Right forelimb (tissue), 1 donor: ENCODE measurements at places on chromosomes 4 and X.
A peak's percentile ranks its signal among the peaks of the same experiment; 100 is the strongest.

GRCh38 chrX:20653070-20653469, 386.4 kb upstream of the RPS6KA3 start:
- DNase-seq: no peak

- DNase-seq: no peak
Measured at GRCh38 chrX:123975180-123975579, 13.7 kb downstream of the STAG2 start.

- no peak for DNase-seq
Measured at GRCh38 chr4:109447278-109447677, 13.7 kb downstream of the SEC24B start.

DNA sequence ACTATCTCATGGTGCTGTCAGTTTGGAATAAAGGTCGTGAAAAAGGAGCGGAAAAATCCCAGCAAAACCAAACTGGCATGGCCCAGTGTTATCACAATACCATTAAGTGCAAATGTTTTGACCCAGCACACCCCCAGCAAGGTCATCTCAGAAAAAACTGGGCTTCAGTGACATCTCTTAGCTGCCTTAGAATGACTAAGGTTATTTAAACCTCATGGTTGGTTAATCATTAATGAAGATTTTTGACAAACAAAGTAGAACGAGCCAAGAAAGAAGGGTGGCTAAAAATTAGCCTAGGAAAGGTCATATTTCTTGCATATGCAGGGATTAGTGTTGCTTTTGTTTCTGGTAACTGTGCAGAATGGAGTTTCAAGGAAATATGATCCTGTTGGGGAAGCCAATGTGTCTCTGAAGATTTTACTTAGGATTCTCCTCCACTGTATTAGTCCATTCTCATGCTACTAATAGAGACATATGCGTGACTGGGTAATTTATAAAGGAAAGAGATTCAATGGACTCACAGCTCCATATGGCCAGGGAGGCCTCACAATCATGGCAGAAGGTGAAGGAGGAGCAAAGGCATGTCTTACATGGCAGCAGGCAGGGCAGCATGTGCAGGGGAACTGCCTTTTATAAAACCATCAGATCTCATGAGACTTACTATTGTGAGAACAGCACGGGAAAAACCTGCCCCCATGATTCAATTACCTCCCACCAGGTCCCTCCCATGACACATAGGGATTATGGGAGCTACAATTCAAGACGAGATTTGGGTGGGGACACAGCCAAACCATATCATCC, 83.5 kb downstream of the CHRNA9 start:
- no peak for DNase-seq

DNA sequence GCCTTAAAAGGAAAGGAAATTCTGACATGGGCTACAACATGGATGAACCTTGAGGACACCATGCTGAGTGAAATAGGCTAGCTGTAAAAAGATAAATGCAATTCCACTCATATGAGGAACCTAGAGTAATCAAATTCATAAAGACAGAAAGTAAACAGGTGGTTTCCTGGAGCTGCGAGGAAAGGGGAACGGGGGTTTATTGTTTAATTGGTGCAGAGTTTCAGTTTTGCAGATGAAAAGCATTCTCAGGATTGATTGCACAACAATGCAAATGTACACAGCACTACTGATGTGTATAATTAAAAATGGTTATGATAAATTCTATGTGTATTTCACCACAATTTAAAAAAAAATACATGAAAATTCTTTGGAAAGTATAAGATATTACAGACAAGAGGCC, 24.0 kb downstream of the PLRG1 start:
- no peak for DNase-seq

- DNase-seq: peak; percentile 66
Measured at GRCh38 chrX:10119399-10119990, 37.3 kb upstream of the CLCN4 start.

GRCh38 chrX:152819266-152819665, 11.3 kb downstream of the CETN2 start:
- DNase-seq: no peak

DNA sequence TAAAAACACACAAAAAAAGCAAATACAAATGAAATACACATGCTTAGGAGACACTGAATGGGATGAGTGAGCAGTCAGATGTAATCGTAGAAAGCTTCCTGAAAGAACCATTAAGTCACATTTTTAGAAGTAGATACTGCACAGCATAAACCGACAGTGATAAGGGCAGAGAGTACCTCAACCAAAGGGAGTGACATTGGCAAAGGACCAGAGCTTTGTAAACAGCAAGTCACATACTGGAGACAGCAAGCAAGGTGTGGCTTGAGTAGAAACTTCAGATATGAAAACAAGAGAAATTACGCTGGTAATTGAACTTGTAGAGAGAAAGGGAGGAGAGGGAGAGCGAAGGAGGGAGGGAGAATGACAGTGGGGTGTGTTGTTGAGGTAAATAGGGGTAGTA, 92.0 kb downstream of the CHRDL1 start:
- DNase-seq: no peak

- DNase-seq: no peak
Measured at GRCh38 chr4:188934320-188934962, 795.2 kb downstream of the TRIML1 start.
